ENCODE measurements at places on chromosomes 3 and 15.

DNA sequence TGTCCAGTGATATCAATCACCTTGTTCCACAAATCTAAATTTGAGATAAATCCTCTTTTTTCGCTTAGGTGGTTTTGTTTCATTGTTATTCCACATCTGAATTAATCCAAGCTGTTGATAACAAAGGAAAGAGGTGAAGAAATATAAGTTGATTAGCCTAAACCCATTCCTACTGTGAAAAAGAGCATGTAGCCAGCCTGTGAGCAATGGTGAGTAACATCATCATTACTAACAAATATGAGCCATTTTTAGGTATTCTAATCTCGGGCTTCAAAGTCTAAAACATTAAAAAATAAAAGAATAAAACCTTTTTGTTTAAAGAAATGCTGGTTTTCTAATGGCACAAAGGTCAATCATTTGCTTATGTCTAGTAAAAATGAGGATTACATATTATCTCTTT is 52.1 kb upstream of the P3H2 start:
- DNase-seq, result no peak

GRCh38 chr15:96771035-96771434 is 440.5 kb downstream of the NR2F2 start:
- DNase-seq, result no peak

DNA sequence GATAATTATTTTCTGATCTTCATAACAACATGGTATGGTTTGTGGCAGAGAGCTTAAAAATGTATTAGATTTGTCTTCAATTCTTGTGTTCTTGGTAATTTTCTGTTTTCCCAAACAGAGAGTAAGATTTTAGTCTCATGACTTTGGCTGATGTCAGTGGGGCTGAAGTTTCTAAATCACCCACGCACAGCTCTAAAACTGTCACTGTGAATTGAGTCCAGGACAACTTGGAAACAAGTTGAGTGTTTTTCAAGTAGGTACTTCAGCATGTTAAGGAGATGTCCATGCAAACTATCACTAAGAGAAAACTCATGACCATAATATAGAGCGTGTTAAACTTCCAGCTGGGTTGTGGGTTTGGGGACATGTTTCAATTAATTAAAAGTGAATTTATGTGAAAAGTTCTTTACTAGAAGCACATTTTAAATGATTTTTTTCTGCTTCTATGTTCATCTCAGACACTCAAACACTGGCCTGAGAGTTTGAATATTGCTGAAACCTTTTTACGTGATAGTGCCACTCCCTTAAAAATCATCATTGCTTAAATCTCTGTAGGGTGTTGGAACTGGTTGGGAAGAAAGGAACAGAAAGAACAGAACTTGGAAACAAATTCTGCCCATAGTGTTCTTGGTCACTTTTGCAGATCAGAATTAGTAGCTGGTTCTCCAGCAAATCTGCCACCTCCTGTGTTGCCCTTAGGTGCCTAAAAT is 89.8 kb downstream of the KLHL25 start:
- no peak for DNase-seq

DNA sequence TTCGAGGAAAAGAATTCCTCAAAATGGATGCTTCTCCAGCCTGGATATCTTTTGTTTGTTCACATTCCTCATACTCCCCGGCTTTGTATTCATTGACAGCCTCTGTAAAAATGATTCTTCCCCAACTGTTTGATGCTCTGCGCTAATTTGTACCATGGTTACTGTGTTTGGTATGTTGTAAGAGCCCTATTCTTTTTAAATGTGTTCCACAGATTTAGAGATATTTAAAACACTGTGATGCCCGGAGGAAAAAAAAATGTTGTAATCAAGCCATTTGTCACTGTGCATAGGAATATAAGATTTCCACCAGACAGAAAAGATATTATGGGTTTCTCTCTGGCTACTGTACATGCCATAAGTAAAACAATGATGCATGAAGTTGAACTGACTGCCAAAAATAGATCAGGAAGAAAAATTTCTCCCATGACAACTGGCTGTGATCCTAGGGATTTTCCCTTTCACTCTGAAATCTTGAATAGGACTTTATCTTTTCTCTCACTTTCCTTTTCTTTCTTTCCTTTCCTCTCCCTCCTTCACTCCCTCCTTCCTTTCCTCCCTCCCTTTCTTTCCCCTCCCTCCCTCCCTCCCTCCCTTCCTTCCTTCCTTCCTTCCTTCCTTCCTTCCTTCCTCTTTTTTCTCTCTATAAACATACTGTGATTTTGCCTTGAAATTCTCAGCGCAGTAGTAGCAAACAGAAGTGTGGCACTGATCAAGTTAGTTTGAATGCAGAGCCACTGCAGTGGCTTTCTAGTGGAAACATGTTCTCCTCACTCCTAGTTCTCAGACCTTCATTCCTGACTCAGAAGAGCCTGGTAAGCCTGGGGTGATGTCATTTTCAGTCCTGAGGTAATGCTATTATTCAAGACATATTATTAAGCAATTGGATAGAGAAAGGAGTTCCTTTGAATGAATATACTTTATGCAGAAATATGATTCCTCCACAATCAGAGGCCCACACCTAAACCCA is 254.9 kb upstream of the TBL1XR1 start:
- DNase-seq, result no peak

- DNase-seq, result no peak
These were observed 57.9 kb upstream of the EPHA6 start for GRCh38 chr3:96756516-96756915.

DNA sequence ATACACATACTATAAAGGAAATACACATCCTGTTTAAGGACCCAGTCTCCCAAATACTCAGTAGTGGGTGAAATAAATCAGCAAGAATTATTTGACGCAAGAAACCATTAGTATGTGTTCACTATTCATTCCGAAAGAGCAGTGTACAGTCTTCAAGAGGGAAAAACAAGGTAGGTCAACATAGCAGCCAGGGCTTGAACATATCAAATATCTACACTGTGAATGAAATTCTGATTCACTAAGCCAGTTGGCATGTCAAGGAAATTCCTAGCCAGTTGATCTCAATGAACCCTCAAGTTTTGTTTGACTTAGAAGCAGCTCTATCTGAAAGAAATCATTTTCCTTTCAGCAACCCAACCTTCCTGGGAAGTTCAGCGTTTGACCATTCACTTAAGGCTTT is 99.0 kb downstream of the CNTN3 start:
- no peak for DNase-seq
